Gastrocnemius medialis (tissue), 4 donors: ENCODE measurements at places on chromosomes 4 and X.

- no peak for DNase-seq
Measured at GRCh38 chrX:41339148-41339547, 5.2 kb downstream of the DDX3X start.

GRCh38 chrX:55490121-55490520 is 473 bp upstream of the USP51 start:
- no peak for DNase-seq

GRCh38 chrX:139448996-139449395 is 81.5 kb upstream of the F9 start:
- no peak for DNase-seq

- no peak for DNase-seq
Measured at GRCh38 chrX:97238632-97239031, 354.9 kb downstream of the RPA4 start.

- no peak for DNase-seq
Measured at GRCh38 chrX:1511829-1512228, 25.2 kb downstream of the P2RY8 start.
